Activated CD4-positive, alpha-beta T cell treated with anti-CD3 and anti-CD28 coated beads, Interleukin-2, amount 10 ng/mL, durations not matched to agents 7 days and 5 days (primary cell): ENCODE measurements at places on chromosomes 12 and 14.

DNA sequence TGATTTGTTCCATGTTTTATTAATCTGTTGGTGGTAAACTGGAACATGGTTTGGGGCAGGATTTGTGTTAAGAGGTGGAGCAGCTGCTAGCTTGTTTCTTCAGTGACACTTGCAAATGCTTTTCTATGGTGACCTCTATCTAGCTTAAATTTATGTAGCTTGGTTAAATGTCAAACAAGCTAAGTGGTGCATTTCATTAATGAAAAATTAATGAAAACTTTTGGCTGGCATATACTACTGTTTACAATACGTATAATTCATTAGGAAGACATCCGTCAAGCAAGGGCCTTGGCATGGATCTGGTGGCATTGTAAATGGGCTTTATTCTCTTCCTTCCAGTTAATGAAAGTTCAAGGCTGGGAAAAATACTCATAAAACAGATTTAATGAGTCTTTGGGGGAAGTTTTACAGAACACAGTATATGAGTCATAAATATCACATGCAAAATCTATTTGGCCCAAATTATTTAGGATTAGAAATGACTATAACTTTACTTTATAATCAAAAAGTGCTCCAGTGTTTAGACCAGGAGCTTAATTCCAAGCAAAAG is 807.7 kb upstream of the SEL1L start:
- no peaks in the 10 kb centered on the region for H3K4me1 ChIP-seq
- H3K36me3 ChIP-seq, result no peaks in the 10 kb centered on the region
- H3K27ac ChIP-seq, result no peak overlapping the region
- H3K4me3 ChIP-seq, result no peak overlapping the region
- DNase-seq, result no peak
- H3K27me3 ChIP-seq, result no peaks in the 10 kb centered on the region

DNA sequence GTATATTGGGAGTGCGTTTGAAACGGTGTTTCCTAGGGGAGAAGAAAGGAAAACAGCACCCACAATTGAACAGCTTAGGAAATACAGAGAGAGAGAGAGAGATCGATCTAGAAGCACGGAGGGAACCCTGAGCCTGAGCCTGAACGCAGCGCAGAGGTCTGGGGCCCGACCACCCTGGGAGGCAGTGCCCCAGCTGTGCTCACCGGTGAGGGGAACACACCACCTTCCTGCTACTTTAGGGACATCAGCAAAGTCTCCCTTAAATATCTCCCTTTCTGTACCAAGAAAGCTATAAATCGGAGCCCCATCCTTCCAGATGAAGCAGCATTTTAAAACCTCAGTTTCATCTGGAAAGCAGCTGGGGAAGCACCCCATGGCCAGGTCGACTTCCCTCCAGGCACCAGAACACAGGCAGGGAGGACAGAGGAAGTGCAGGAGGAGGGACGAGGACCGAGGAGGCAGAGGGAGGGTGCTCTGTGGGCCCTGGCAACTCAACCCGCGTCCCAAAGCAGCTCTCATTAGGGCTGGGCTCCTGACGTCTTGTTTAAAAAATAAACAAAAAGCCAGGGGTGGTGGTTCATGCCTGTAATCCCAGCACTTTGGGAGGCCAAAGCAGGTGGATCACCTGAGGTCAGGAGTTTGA is 12.2 kb downstream of the RIMBP2 start:
- DNase-seq, result no peak
- no peaks in the 10 kb centered on the region for H3K4me1 ChIP-seq
- H3K36me3 ChIP-seq, result no peaks in the 10 kb centered on the region
- no peak overlapping the region for H3K4me3 ChIP-seq
- no peaks in the 10 kb centered on the region for H3K27me3 ChIP-seq

DNA sequence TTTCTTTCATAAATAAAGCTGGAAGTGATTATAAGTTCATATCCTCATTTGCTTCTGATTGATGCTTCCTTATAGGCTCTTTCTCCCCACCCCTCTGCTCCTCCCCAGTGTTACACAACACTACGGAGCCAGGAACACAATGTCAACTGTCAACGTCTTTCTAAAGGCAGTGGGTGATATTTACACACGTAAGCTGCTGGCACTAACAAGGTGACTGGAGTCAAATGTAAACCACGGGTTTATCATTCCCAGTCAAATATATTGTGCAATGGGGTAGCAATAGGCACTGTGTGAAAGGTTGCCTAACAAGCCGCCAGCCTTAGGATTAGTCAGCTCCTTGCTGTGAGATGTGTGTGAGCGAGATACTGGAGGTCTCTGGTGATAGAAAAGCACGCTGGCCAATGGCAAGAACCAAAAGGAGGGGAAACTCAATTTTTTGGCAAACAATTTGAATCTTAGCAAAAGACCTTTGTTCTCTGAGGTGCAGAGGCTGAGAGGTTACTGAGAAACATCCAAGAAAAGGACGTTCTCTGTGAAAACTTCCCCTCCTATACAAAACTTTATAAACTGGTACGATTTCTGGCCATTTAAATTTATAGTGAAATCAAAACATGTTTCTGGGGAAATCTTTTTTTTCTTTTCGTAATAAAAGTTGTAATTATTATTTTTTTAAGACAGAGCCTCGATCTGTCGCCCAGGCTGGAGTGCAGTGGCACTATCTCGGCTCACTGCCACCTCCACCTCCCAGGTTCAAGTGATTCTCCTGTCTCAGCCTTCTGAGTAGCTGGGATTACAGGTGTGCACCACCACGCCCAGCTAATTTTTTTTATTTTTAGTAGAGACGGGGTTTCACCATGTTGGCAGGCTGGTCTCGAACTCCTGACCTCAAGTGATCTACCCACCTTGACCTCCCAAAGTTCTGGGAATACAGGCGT is 22.3 kb upstream of the HECTD1 start:
- no peaks in the 10 kb centered on the region for H3K36me3 ChIP-seq
- H3K27me3 ChIP-seq, result peaks cover 4% of the 10 kb centered on the region
- DNase-seq, result no peak
- H3K4me1 ChIP-seq, result no peaks in the 10 kb centered on the region

- no peak overlapping the region for H3K27ac ChIP-seq
- no peak overlapping the region for H3K4me3 ChIP-seq
- peaks cover 14% of the 10 kb centered on the region for H3K4me1 ChIP-seq
- H3K36me3 ChIP-seq, result peaks cover 55% of the 10 kb centered on the region
- no peak for DNase-seq
Observed at GRCh38 chr12:12749433-12749832, 32.3 kb downstream of the CDKN1B start.

- no peak overlapping the region for H3K27ac ChIP-seq
- peaks cover 13% of the 10 kb centered on the region for H3K4me1 ChIP-seq
- no peak for DNase-seq
- H3K36me3 ChIP-seq, result no peaks in the 10 kb centered on the region
- H3K4me3 ChIP-seq, result no peak overlapping the region
- H3K27me3 ChIP-seq, result peaks cover 8% of the 10 kb centered on the region
Observed at GRCh38 chr12:106118-106591, 39.6 kb downstream of the IQSEC3 start.

DNA sequence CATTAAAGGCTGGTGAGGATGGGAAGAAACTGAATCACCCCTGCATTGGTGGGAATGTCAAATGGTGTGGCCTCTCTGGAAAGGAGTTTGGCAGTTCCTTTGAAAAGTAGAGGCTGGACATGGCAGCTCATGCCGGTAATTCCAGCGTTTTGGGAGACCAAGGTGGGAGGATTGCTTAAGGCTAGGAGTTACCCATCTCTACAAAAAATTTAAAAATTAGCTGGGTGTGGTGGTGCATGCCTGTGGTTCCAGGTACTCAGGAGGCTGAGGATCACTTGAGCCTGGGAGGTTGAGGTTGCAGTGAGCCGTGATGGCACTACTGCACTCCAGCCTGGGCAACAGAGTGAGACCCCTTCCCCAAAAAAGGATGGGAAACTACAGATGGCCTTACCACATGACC is 93.7 kb downstream of the RIN3 start:
- H3K36me3 ChIP-seq, result peaks cover 12% of the 10 kb centered on the region
- no peaks in the 10 kb centered on the region for H3K27me3 ChIP-seq
- no peak overlapping the region for H3K4me3 ChIP-seq
- DNase-seq, result no peak

- H3K4me3 ChIP-seq, result no peak overlapping the region
- H3K4me1 ChIP-seq, result no peaks in the 10 kb centered on the region
- H3K36me3 ChIP-seq, result no peaks in the 10 kb centered on the region
- H3K27me3 ChIP-seq, result no peaks in the 10 kb centered on the region
Observed at GRCh38 chr12:126139355-126139754, 1074.1 kb downstream of the AACS start.

DNA sequence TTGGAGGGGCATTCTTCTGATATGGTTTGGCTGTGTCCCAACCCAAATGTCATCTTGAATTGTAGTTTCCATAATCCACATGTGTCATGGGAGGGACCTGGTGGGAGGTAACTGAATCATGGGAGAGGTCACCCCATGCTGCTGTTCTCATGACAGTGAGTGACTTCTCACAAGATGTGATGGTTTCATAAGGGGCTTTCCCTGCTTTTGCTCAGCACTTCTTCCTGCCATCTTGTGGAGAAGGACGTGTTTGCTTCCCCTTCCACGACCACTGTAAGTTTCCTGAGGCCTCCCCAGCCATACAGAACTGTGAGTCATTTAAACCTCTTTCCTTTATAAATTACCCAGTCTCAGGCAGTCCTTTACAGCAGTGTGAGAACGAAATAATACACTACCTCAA is 382.4 kb downstream of the VRK1 start:
- H3K27ac ChIP-seq, result no peak overlapping the region
- H3K4me1 ChIP-seq, result peaks cover 30% of the 10 kb centered on the region
- no peaks in the 10 kb centered on the region for H3K27me3 ChIP-seq
- peaks cover 4% of the 10 kb centered on the region for H3K36me3 ChIP-seq
- H3K4me3 ChIP-seq, result no peak overlapping the region
- DNase-seq, result no peak

DNA sequence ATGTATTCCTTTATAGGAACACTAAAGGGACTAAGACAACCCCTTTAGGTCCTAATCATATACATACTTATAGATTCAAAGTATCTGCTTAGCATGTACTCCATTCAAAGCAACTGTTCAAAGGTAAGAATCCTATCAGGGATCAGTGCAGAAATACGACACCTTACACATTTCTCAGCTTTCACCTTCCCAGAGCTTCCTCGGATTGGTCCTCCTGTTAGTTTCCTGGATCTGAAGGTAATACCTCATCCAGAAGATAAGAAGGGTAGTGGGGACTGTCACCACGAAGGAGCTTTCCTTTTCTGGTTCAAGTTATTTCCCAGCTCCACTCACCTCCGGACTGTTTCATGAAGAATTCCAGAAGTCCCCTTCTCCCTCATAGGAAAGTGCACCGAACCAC is 38.0 kb downstream of the RCOR1 start:
- H3K27ac ChIP-seq, result no peak overlapping the region
- H3K4me3 ChIP-seq, result no peak overlapping the region
- H3K4me1 ChIP-seq, result peaks cover 20% of the 10 kb centered on the region
- H3K27me3 ChIP-seq, result no peaks in the 10 kb centered on the region
- no peak for DNase-seq

DNA sequence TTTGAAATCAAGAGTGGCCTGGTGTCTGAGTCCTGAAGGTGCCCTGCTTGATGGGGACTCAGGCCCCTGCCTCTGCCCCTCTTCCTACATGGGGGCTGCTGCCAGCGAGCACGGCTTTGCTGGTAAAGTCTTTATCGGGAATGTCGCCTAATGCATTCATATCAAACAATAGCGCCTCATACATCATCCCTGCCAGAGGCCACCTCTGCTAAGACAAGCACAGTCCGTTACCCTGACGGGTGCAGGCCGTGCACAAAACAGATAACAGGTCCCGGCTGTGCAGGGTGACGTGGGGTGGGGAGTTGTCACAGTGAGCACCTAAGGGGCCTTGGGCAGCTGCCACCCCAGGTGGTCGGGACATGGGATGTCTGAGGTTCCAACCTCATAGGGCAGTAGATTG is 68.4 kb upstream of the FAM222A start:
- no peaks in the 10 kb centered on the region for H3K36me3 ChIP-seq
- no peak overlapping the region for H3K4me3 ChIP-seq
- DNase-seq, result no peak
- H3K4me1 ChIP-seq, result no peaks in the 10 kb centered on the region
- H3K27ac ChIP-seq, result no peak overlapping the region

GRCh38 chr12:78290606-78291345 is 460.1 kb downstream of the NAV3 start:
- H3K4me3 ChIP-seq, result no peak overlapping the region
- H3K27me3 ChIP-seq, result no peaks in the 10 kb centered on the region
- no peaks in the 10 kb centered on the region for H3K4me1 ChIP-seq
- no peak overlapping the region for H3K27ac ChIP-seq
- no peaks in the 10 kb centered on the region for H3K36me3 ChIP-seq

DNA sequence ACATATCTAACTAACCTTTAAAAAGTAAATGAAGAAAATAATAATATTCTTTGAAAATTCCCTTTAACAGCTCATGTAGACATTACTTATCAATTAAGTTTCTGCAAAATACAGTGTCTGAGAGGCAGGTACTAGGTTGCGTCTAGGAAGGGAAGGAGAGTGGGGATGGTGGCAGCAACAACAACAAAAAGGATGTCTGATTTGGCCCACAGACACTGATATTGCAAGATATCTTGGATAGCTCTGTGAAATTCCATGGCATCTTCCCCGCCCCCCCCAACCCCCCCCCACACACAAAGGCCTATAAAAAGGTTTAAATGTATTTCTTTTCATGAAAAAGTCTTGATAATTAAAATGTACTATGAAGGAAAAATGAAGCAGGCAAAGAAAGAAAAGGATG is 41.6 kb upstream of the AP4S1 start:
- no peaks in the 10 kb centered on the region for H3K27me3 ChIP-seq
- peaks cover 1% of the 10 kb centered on the region for H3K4me1 ChIP-seq
- H3K36me3 ChIP-seq, result no peaks in the 10 kb centered on the region
- no peak for DNase-seq

GRCh38 chr14:54902143-54902520 is 494 bp downstream of the GCH1 start:
- DNase-seq, result peak; percentile 87
- H3K4me3 ChIP-seq, result peak overlapping the region; percentile 84
- H3K36me3 ChIP-seq, result peaks cover 23% of the 10 kb centered on the region
- peak overlapping the region; percentile 90 for H3K27ac ChIP-seq
- no peaks in the 10 kb centered on the region for H3K27me3 ChIP-seq

GRCh38 chr12:75613981-75614380 is 102.6 kb upstream of the KRR1 start:
- H3K27ac ChIP-seq, result no peak overlapping the region
- no peak for DNase-seq
- no peak overlapping the region for H3K4me3 ChIP-seq

- H3K27me3 ChIP-seq, result peaks cover 10% of the 10 kb centered on the region
- no peaks in the 10 kb centered on the region for H3K36me3 ChIP-seq
- H3K4me1 ChIP-seq, result peaks cover 17% of the 10 kb centered on the region
- no peak for DNase-seq
- H3K27ac ChIP-seq, result no peak overlapping the region
Observed at GRCh38 chr12:101968770-101969169, 91.4 kb downstream of the DRAM1 start.
